ENCODE measurements at places on chromosomes 1 and 21.

GRCh38 chr1:4653328-4653660 is 1.1 kb upstream of the AJAP1 start:
- no peak for DNase-seq

GRCh38 chr1:9080705-9081291 is 11.4 kb upstream of the SLC2A5 start:
- no peak for DNase-seq

- peak; percentile 44 for DNase-seq
These were observed 425.9 kb upstream of the RUNX1 start for GRCh38 chr21:35475009-35475408.

GRCh38 chr1:111441573-111442192 is 7.4 kb downstream of the WDR77 start:
- DNase-seq = no peak

- DNase-seq = no peak
These were observed 7.7 kb downstream of the SLFNL1 start for GRCh38 chr1:41013796-41014195.

- peak; percentile 17 for DNase-seq
These were observed 124.2 kb downstream of the GALNT2 start for GRCh38 chr1:230191079-230191804.

DNA sequence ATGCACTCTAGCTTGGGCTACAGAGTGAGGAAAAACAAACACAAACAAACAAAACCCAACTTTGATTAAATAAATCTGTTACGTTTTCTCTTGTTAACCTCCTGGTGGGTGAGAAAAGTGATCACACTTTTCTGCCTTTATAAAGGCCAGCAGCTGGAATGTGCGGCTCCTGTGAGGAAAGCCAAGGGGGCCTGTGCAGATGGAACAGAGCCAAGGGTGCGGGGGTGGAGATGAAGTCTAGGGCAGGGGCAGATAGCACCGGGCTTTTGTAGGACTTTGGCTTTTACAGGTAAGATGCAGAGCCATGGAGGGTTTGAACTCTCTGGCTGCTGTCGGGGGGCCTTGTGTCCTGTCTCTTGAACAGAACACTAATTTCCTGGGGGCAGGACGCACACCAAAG is 40.7 kb upstream of the GPR37L1 start:
- DNase-seq = no peak
